Naive thymus-derived CD8-positive, alpha-beta T cell (primary cell): ENCODE measurements at places on chromosomes 3 and 15. TPM values are rescaled to one million over a fixed set of nuclear protein-coding genes. Genes with fewer than 3 reads are reported as not detected.

DNA sequence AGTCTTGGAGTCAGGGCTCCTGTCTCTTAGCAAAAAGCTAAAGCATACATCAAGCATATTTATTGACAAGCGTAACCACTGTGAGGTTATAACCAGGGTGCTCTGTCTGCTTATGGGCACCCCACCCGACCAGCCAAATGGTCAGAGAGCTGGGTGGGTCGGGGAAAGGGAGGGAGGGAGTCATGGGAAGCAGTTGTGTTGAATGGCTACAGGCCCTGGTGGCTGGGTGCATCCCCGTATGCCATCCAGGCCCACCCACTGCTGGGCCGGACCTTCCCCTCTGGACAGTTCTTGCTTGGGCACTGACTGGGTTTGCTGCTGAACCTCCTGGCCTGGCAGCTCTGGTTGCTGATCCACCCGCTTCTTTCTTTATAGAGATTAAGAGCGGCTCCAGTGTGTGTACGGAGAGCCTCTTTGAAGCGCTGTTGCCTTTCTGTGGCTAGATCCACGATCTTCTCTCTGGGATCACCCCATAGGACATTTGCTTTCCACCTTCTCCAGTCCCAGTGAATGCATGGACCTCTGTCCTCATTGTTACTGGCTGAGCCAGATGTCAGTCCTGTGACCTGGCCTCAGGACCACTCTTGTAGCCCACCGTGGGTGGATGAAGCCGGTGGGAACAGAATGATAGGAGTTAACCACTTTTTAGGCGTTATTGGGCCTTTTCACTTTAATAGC, 59.6 kb downstream of the SMAD3 start:
- no peaks in the 10 kb centered on the region for H3K27me3 ChIP-seq
- no peaks in the 10 kb centered on the region for H3K36me3 ChIP-seq
- peak overlapping the region; percentile 69 for H3K27ac ChIP-seq
- peaks cover 24% of the 10 kb centered on the region for H3K4me1 ChIP-seq
- DNase-seq = no peak

DNA sequence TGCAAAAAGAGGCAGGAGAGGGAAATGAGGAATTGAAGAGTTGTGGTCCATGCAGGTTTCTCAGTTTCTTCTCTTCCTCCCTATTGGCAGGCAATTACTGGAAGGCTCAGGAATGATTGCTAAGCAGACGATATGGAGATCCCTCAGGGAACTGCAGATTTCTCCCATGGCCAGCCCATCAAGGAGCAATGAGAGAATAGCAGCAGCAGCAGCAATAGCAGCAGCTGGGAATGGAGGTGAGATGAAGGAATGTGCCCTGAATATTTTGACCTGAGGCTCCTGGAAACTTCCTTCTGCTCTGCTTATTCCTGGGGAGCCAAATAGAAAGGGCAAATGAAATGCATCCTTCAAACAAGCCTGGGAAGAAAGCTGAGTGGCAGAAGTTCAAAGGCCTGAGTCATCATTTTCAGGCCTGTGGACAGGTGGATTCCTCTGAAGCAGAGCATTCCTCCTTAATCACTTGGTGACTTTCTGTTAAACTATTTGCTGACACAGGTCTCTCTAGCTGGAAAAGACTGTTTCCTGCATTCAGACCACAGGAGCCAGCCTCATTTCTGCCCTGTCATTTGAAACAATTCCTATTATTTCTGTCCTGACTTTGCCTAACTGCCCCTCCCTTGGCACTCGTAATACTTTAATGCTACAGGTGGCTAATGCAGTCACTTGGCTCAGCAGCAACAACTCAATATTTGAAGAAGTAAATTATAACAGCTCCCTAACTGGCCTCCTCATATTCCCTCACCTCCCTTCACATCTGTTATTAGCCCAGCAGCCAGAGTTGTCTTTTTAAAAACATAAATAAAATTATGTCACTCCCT, 146.9 kb upstream of the GADL1 start:
- H3K4me1 ChIP-seq = no peaks in the 10 kb centered on the region
- H3K36me3 ChIP-seq = no peaks in the 10 kb centered on the region
- no peak for DNase-seq
- H3K4me3 ChIP-seq = no peak overlapping the region
- H3K27me3 ChIP-seq = no peaks in the 10 kb centered on the region

DNA sequence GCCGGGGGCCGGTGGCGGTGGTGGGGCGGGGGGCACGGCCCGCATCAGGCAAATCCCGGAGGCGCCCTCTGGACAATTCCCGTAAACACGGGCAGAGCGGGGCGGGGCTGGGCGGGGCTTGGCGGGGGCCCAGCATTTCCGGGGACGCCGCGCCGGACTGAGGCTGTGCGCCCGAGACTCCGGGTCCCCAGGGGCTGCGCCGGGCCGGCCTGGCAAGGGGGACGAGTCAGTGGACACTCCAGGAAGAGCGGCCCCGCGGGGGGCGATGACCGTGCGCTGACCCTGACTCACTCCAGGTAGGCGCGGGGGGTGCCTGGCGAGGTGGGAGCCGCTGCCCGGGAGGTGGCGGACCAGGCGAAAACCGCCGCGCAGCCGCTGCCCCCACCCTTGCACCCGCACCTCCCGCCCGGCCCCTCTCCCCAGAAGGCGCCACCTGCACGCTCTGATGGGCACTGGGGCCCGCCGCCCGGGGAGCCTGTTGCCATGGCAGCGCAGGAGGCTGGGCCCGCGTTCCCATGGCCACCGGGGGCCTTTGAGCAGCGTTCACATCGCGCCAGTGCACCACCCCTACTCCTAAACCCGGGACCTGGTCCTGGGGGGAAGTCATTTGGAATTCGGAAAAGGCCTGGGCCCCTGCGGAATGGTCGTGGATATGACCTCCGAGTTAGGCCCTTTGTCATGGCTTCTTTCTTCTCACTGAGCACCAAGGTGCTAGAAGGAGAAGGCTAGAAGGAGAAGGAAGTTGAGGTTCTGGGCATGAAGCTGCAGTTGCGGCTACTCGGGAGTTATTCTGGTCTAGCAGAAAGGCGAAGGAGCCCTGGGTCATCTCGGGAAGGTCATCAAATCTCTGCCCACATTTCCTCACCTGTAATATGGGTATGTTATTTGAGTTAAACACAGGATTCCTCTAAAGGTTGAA, 16.1 kb upstream of the SEMA4B start:
- peak overlapping the region; percentile 93 for H3K4me3 ChIP-seq
- no peaks in the 10 kb centered on the region for H3K27me3 ChIP-seq
- peak; percentile 64 for DNase-seq
- H3K36me3 ChIP-seq = no peaks in the 10 kb centered on the region
- H3K4me1 ChIP-seq = peaks cover 15% of the 10 kb centered on the region
- H3K27ac ChIP-seq = peak overlapping the region; percentile 87

- H3K4me3 ChIP-seq = no peak overlapping the region
- no peaks in the 10 kb centered on the region for H3K4me1 ChIP-seq
- DNase-seq = no peak
- no peak overlapping the region for H3K27ac ChIP-seq
- H3K27me3 ChIP-seq = no peaks in the 10 kb centered on the region
Measured at GRCh38 chr15:70385052-70385451, 287.3 kb upstream of the TLE3 start.

CP gene
- not detected for total RNA-seq

ACSBG1 gene
- not detected for total RNA-seq

KNG1 gene
- total RNA-seq = not detected
